MCF 10A (cell line): ENCODE measurements at places on chromosomes 5 and 9. TPM values are rescaled to one million over a fixed set of nuclear protein-coding genes. Genes with fewer than 3 reads are reported as not detected.
A peak's percentile ranks its signal among the peaks of the same experiment; 100 is the strongest.

The SIT1 gene
- not detected in 2 replicates for total RNA-seq

DNA sequence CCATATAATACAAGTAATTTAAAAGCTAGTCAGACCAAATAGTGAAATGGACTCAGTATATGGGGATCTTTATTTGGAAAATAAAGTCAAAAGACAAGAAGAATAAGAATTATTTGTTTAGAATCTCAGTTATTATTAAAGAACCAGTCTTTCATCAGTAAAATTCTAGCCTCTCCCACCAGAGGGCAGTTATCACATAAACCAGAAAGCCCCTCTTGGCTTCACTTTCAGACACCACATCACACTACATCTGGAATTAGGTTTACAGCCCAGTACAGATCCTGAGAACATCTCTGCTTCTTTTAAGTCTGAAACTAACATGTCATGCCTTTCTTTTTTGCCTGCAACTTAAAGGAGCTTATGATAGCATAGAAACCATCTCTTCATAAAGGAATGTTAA, 12.2 kb upstream of the HSPB3 start:
- DNase-seq, result peak; percentile 33

DNA sequence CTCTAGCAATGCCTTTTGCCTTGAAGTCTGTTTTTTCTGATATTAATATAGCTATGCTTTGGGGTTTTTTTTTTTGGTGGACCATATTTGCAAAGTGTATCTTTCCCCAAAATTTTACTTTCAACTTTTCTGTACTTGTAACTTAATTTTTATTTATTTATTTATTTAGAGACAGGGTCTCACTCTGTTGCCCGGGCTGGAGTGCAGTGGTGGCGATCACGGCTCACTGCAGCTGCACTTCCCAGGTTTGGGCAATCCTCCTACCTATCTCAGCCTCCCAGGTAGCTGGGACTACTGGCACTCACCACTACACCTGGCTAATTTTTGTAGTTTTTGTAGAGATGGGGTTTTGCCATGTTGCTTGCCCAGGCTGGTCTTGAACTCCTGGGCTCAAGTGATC, 20.8 kb downstream of the PRRT1B start:
- no peak for DNase-seq

DNA sequence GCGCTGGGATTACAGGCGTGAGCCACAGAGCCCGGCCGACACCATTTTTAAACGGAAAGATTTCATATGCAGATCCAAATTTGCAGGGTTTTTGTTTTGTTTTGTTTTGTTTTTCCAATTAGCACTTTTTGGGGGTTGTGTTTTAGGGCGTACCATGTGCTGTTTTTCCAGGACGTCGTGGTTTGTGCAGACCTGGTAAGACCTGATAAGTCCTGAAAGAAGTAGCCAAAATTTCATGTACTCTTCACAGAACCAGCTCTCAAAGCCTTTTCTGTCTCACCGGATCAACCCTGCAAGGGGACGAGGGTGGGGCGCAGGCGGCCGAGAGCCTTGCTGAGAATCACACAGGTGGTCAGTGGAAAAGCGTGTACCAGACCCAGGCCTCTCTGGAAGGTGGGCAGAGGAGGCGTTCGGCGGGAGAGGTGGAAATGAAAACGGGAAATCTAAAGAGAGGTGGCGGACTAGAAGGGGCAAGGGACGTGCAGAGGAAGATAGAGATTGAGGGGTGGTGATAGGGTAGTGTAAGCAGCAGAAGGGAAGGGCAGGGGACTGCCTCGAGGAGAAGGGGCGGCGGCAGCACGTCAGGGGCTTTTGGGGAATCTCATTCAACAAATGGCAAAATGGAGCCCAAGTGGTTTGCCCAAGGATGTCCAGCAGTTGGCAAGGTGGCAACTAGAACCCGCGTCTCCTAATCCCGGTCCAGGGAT, 1.1 kb upstream of the FAF2 start:
- DNase-seq, result no peak

The CDH18 gene
- total RNA-seq, result not detected in 2 replicates

The LURAP1L gene
- total RNA-seq, result 59.2 and 80.4 TPM in 2 replicates

DNA sequence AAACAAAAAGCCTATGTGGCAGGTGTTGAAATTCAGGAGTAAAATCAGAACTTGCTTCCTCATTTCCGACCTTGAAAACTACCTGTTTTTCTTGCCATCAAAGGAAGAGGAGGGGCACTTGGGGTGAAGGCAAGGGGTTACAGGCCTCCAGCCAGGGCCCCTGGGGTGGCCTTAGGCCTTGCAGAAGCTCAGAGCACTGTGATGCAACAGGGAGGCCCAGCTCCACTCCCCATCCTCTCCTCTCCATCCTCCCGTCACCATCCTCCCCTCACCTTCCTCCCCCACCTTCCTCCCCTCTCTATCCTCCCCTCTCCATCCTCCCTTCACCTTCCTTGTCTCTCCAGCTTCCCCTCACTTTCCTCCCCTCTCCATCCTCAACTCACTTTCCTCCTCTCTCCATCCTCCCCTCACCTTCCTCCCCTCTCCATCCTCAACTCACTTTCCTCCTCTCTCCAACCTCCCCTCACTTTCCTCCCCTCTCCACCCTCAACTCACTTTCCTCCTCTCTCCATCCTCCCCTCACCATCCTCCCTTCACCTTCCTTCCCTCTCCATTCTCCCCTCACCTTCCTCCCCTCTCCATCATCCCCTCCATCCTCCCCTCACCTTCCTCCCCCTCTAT, 111.6 kb downstream of the WNK2 start:
- no peak for DNase-seq

- no peak for DNase-seq
Measured at GRCh38 chr5:134020188-134020587, 15.4 kb upstream of the VDAC1 start.
